ENCODE measurements at places on chromosomes 12 and 14. TPM values are rescaled to one million over a fixed set of nuclear protein-coding genes. Genes with fewer than 3 reads are reported as not detected.

- no peaks in the 10 kb centered on the region for H3K4me1 ChIP-seq
- H3K27me3 ChIP-seq, result no peaks in the 10 kb centered on the region
- no peak overlapping the region for H3K4me3 ChIP-seq
- H3K27ac ChIP-seq, result no peak overlapping the region
- no peaks in the 10 kb centered on the region for H3K36me3 ChIP-seq
- no peak for DNase-seq
Observed at GRCh38 chr14:37830271-37830670, 234.8 kb downstream of the TTC6 start.

DNA sequence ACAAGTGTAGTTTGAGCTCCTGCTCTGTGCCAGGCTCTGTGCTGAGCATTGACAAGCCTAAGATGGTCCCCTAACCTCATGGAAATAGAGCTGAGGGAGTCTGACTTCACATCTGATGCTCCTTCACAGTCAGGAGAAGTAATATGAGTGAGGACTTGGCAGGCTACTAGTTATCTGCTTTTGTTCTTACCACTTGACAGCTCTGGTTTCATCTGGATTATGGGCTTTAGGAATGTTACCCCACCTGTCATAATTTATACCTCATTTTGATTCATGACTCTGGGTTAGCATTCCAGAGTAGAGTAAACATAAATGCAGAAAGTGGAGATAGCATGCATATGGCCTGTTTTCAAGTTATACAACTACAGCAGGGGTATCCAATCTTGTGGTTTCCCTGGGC, 40.5 kb downstream of the ATP6V1D start:
- H3K4me1 ChIP-seq, result no peaks in the 10 kb centered on the region
- H3K27ac ChIP-seq, result no peak overlapping the region
- no peak overlapping the region for H3K4me3 ChIP-seq
- H3K36me3 ChIP-seq, result peaks cover 22% of the 10 kb centered on the region

OVCH1 gene
- 0.52 TPM for total RNA-seq

- no peaks in the 10 kb centered on the region for H3K27me3 ChIP-seq
- no peak overlapping the region for H3K27ac ChIP-seq
- peaks cover 3% of the 10 kb centered on the region for H3K4me1 ChIP-seq
- no peak for DNase-seq
- H3K36me3 ChIP-seq, result no peaks in the 10 kb centered on the region
Observed at GRCh38 chr12:68468036-68468435, 135.9 kb upstream of the MDM1 start.

DNA sequence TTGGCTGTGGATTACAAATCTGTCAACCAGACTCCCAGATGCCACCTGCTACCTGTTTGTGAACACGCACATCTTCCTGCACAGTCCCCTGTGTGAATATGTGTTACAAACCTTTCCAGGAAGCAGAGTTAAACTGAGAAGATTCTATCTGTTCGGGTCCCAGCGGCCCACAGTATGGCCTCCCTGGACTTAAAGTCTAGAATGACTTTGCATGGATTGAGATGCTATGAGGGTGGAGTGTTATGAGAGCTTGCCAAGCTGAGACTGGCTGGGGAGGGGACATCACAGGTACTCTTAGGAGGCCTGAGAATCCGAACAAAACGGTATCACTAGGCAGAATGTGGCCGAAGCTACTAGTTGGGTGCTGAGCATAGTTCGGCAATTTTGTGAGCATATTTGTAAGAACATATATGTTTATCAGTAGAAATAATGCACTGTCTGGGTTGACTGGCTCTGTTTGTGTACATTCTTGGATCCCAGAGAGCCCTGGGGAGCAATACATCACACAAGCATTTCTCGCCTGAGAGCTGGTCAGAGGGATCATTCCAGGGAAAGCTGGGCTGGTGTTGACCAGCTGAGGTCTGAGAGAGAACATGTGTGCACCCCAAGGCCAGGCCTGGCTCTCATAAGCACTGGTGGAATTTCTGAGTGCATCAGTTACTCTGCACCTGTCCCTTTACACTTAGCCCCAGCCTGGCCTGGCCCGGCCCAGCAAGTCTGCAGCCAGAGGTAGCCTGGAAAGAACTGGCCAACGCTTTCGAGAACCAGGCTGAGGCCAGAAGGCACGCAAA, 29.8 kb upstream of the LTBP2 start:
- H3K36me3 ChIP-seq, result no peaks in the 10 kb centered on the region
- H3K27me3 ChIP-seq, result no peaks in the 10 kb centered on the region
- no peak overlapping the region for H3K27ac ChIP-seq
- H3K4me3 ChIP-seq, result no peak overlapping the region
- DNase-seq, result no peak

DNA sequence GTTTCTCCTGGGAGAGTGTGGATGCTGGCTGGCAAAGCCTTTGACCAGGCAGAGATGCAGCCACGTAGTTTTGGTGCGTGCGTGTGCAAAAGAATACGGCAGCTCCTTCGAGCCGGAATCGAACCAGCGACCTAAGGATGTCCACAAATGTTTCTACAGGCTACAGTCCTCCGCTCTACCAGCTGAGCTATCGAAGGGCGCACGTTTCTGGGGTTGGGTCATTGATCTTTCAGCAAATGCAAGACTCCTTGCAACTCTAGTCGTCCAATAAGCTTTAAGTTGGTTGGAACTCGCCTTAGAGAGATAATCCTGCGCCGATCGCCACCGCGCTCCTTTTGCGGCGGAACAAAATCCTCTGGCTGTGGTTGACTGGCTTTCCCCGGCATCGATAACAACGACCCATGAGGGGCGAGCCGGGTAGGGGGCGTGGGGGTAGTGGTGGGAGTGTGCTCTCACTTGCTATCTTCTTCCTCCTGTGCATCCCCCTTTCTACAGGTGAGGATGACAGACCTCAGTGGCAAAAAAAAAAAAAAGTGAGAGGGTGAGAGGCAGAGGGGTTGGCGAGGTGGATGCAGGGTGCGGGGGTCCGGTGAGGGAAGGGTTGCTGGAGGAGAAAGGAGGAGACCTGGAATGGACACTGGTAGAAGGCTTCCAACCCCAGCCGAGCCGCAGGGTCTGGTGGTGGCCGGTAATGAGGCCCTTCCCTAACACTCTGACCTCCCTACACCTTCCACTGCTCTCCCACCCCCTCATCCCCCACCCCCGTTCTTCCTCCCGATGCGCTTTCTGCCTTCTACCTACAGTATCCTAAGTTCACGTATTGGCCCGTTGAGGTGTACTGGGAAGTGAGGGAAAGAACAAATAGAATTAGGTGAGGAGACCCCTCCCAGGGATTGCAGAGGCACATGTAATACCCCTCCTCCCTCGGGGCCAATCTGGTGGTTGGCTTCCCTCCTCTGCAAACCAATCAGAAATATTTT, 11.8 kb upstream of the OR6S1 start:
- H3K4me3 ChIP-seq, result no peak overlapping the region
- peaks cover 8% of the 10 kb centered on the region for H3K4me1 ChIP-seq
- no peaks in the 10 kb centered on the region for H3K36me3 ChIP-seq
- no peak for DNase-seq

OR6C75 gene
- not detected for total RNA-seq

B3GNT4 gene
- 0.64 TPM for total RNA-seq

TPPP2 gene
- not detected for total RNA-seq

DNA sequence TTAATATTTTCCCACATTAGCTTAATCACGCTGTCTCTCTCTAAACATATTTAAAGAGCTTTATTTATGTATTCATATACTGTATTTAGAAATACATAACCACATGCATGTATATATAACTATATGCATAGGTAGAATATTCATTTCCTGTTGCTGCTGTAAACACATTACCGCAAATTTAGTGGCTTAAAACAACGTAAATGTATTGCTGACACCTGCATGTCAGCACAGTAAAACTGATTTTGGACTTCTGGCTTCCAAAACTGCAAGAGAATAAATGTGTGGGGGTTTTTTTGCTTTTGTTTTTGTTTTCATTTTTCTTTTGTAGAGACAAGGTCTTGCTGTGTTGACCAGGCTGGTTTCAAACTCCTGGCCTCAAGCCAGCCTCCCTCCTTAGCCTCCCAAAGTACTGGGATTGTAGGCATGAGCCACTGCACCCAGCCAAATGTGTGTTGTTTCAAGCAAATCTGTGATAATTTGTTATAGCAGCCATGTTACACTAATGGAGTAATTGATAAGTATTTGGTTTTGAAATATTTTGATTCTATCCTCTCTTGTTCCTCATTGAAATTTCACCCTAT, 61.9 kb upstream of the CMKLR1 start:
- no peak overlapping the region for H3K27ac ChIP-seq
- no peak for DNase-seq
- no peaks in the 10 kb centered on the region for H3K4me1 ChIP-seq

GRCh38 chr14:61589691-61590581, 105.4 kb upstream of the HIF1A start:
- no peak overlapping the region for H3K27ac ChIP-seq
- H3K4me1 ChIP-seq, result peaks cover 62% of the 10 kb centered on the region
- no peak overlapping the region for H3K4me3 ChIP-seq
- no peak for DNase-seq

PMCH gene
- total RNA-seq, result not detected

DNA sequence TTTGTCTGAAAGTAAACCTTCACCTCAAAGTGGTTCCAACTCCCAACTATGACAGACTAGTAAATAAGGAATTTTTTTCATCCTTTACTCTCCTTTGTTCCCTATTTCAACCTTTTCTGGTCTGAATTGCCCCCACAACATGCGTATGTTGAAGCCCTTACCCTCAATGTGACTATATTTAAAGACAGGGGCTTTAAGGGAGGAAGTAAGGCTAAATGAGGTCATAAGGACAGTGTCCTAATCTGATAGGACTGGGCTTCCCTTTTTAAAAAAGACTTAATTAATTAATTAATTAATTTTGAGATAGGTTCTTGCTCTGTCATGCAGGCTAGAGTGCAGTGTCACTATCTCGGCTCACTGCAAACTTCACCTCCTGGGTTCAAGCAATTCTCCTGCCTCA, 86.3 kb downstream of the VCPKMT start:
- H3K36me3 ChIP-seq, result peaks cover 6% of the 10 kb centered on the region
- H3K4me3 ChIP-seq, result no peak overlapping the region
- DNase-seq, result no peak
- H3K4me1 ChIP-seq, result peaks cover 11% of the 10 kb centered on the region
- H3K27me3 ChIP-seq, result no peaks in the 10 kb centered on the region

IKZF4 gene
- 8.2 TPM for total RNA-seq

GRCh38 chr12:95976416-95976832, 19.7 kb downstream of the HAL start:
- H3K4me3 ChIP-seq, result no peak overlapping the region
- no peaks in the 10 kb centered on the region for H3K27me3 ChIP-seq
- no peaks in the 10 kb centered on the region for H3K4me1 ChIP-seq
- DNase-seq, result no peak
- no peak overlapping the region for H3K27ac ChIP-seq

VRTN gene
- not detected for total RNA-seq

GRCh38 chr14:76432827-76433752, 57.2 kb downstream of the ESRRB start:
- DNase-seq, result no peak
- peaks cover 4% of the 10 kb centered on the region for H3K27me3 ChIP-seq
- no peak overlapping the region for H3K4me3 ChIP-seq

DDN gene
- 0.08 TPM for total RNA-seq

ALKBH2 gene
- total RNA-seq, result 17.4 TPM

GRCh38 chr14:60652674-60653651, 3.7 kb upstream of the SIX1 start:
- H3K4me1 ChIP-seq, result peaks cover 69% of the 10 kb centered on the region
- H3K27me3 ChIP-seq, result no peaks in the 10 kb centered on the region
- peak overlapping the region; percentile 99 for H3K27ac ChIP-seq
- DNase-seq, result no peak
- peak overlapping the region; percentile 99 for H3K4me3 ChIP-seq
- H3K36me3 ChIP-seq, result peaks cover 5% of the 10 kb centered on the region

DNA sequence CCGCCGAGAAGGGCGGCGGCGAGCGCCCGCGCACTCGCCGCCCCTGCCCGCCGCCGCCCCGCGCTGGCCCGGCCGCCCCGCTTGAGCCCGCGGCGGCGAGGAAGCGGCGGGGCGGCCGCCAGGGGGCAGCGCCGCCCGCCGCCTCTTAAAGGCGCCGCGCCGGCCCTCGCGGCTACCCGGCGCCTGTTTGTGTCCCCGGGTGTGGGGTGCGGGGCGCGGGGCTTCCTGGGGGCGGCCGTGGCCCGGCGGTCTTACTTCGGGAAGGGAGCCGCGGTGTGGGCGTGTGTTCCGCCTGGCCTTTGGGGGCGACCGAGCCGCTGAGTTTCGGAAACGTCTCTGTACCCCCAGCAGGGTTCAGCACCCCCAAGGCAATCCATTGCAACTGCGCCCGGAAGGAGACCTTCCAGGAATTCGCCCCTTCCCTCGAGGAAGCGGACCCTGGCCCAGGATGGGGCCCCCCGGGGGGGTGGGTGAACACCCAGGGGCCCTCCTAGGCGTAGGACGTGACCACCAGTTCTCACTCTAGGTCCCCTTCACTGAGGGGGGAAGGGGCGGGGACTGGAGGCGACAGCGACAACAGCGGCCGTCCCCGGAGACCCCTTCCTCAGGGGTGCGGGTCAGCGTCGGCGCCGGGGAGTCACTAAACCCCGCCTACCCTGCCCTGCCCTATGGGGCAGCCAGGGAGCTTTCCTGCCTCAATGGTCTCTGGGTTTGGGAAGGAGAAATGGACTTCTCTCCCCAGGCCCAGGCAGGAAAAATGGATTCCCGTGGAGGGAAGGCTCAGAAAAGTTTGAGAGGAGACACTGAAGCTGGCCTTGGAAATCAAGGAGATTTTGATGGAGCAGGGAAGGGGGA, at the start of gene ITPK1:
Gene ITPK1, minus strand, starts transcription at position 105 of the 855 bp plus-strand sequence. CDS start 762 bp downstream, outside the sequence.
- peaks cover 24% of the 10 kb centered on the region for H3K4me1 ChIP-seq
- no peak for DNase-seq
- H3K36me3 ChIP-seq, result no peaks in the 10 kb centered on the region
- peak within 1 kb of the TSS; percentile 66 for H3K27ac ChIP-seq

- H3K36me3 ChIP-seq, result no peaks in the 10 kb centered on the region
- no peaks in the 10 kb centered on the region for H3K27me3 ChIP-seq
- H3K4me3 ChIP-seq, result no peak overlapping the region
- no peak for DNase-seq
- H3K4me1 ChIP-seq, result peaks cover 13% of the 10 kb centered on the region
- H3K27ac ChIP-seq, result no peak overlapping the region
Observed at GRCh38 chr14:105294142-105294597, 6.6 kb downstream of the BRF1 start.

- no peak overlapping the region for H3K4me3 ChIP-seq
- H3K36me3 ChIP-seq, result peaks cover 2% of the 10 kb centered on the region
- no peak for DNase-seq
- H3K27me3 ChIP-seq, result no peaks in the 10 kb centered on the region
- peaks cover under 1% of the 10 kb centered on the region for H3K4me1 ChIP-seq
Observed at GRCh38 chr14:37438444-37438843, 156.6 kb downstream of the FOXA1 start.

ITFG2 gene
- 24.7 TPM for total RNA-seq

DNA sequence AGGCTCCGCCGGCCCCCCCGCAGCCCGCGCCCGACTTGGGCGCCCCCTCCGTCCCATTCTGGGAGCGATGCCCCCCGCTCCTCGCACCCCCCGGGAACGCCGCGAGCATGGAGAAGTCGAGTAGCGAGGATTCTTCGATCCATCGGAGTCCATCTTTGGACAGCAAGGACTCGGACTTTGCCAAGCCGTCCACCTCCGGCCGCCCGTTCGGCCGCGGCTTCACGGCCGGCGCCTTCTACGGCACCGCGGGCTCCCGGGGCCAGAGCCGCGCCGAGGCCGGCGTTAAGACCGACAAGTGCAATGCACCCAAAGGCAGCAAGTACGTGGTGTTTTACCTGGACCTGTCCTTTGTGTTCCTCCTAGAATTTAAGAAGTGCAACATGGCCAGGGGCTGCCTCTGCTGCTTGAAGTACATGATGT, 123.6 kb downstream of the TSPAN9 start:
- peak overlapping the region; percentile 83 for H3K4me3 ChIP-seq
- no peaks in the 10 kb centered on the region for H3K27me3 ChIP-seq
- DNase-seq, result no peak
